Dermis blood vessel endothelial cell (primary cell): ENCODE measurements at places on chromosomes 16 and 17. TPM values are rescaled to one million over a fixed set of nuclear protein-coding genes. Genes with fewer than 3 reads are reported as not detected.

MYH1 gene
- not detected in 2 replicates for total RNA-seq

PLLP gene
- 13.8 and 16.9 TPM in 2 replicates for total RNA-seq

ITGAX gene
- total RNA-seq: 0.14 and 0.34 TPM in 2 replicates

CTF1 gene
- 0.17 and 0.70 TPM in 2 replicates for total RNA-seq

NUBP1 gene
- 34.4 and 42.4 TPM in 2 replicates for total RNA-seq

KRTAP2-1 gene
- total RNA-seq: not detected in 2 replicates

YBX2 gene
- total RNA-seq: 0.17 TPM in 1 of 2 replicates, not detected in the other

GLP2R gene
- 0.17 TPM in 1 of 2 replicates, not detected in the other for total RNA-seq

ANKS3 gene
- 14.8 and 29.3 TPM in 2 replicates for total RNA-seq
